ENCODE measurements at places on chromosomes 16 and 17.

- DNase-seq: no peak
Observed at GRCh38 chr17:72068643-72069042, 52.2 kb upstream of the SOX9 start.

GRCh38 chr17:65797809-65798208 lies 236.4 kb upstream of the AXIN2 start:
- peak; percentile 28 for DNase-seq

DNA sequence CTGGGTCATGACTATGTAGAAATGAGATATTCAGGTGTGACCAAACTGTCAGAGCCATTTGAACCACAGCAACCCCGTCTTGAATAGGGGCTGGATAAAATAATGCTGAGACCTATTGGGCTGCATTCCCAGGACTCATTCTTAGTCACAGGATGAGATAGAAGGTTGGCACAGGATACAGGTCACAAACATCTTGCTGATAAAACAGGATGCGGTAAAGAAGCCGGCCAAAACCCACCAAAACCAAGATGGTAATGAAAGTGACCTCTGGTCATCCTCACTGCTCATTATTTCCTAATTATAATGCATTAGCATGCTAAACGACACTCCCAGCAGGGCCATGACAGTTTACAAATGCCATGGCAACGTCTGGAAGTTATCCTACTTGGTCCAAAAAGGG lies 545.5 kb downstream of the TMEM114 start:
- no peak for DNase-seq

- no peak for DNase-seq
Observed at GRCh38 chr16:89971495-89972243, 23.1 kb downstream of the DEF8 start.

DNA sequence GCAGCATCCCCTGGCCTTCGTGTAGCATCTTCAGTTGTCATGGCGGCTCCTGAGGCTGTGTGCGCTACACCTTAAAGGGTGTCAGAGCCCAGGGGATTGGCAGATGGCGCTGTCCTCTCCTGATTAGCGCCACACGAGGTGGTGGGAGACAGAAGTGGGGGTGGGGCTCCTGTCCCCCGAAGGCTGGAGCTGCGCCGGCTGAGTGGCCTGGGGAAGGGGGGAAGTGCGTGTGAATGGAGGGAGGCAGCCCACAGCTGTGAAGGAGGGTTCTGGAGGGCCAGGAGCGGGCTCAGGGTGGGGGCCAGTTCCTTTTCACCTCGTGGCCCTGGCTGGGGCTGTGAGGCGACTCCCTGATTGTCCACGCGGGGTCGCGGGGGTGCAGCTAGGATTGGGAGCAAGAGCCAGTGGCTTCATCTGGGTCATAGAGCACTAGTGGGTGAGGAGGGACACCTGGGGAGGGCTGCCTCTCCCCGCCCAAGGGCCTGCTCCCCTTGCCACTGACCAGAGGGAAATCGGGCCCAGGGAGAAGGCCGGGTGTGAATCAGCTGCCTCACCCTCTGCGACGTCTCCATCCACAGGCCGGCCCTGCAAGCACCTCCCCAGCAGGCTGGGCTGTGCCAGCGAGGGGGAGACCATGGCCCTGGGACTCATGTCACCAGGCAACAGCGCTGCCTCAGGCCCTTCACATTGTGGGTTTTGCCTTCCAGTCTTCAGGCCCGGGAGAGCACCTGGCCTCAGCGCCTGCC lies 14.1 kb downstream of the BAHCC1 start:
- DNase-seq: no peak

DNA sequence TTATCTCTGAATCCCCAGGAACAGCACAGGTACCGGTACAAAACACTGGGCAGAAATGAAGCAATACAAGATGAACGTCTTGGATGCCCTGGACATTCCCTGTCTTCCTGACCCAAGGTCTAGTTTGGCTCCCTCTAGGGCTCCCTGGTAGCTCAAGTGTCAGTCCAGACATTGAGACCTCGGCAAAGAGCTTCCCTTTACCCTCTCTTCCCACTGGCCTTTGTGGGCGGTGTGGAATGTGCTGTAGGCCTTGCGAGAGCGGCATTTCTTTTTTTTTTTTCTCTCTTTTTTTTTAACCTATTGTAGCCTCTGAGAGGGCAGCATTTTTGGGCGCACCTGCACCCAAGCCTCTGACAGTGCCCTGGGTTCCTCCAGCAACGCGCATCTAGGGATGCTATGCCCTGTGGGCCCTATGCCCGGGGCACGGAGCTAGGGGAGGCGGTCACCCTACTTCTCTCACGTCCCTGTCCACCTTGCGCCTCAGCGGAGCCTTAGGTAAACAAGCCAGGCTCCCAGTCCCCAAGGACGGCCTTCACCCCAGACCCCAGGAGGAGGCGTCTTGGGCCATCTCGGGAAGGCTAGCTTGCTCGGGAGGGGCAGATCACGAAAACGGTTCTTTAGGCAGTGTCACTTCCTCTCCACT lies 1.2 kb upstream of the NFATC3 start:
- DNase-seq: no peak

DNA sequence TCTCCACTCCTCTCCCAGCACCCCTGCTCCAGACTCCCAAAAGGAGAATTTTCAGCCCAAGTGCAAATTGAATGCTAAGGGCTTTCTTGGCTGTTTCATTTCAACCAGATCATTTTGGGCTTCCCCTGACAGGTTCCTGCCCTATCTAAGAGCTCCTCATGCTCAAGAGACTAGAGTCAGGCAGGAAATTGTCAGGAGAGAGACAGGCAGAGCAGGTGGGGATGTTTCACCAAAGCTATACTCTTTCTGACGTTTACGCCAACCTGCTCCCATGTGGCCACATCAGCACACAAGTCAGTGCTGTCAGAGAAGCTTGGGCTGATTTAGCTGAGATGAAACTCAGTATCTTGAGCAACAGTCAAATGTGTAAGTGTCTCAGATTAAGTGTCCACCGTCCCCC lies 31.4 kb downstream of the HIC1 start:
- DNase-seq: no peak

- DNase-seq: no peak
Observed at GRCh38 chr16:73015612-73016487, 32.1 kb downstream of the ZFHX3 start.

GRCh38 chr17:45650561-45650960 lies 133.6 kb upstream of the CRHR1 start:
- no peak for DNase-seq

- no peak for DNase-seq
Observed at GRCh38 chr17:16905593-16906191, 66.2 kb downstream of the TNFRSF13B start.

GRCh38 chr17:66675991-66676371 lies 158.9 kb upstream of the CACNG5 start:
- no peak for DNase-seq

DNA sequence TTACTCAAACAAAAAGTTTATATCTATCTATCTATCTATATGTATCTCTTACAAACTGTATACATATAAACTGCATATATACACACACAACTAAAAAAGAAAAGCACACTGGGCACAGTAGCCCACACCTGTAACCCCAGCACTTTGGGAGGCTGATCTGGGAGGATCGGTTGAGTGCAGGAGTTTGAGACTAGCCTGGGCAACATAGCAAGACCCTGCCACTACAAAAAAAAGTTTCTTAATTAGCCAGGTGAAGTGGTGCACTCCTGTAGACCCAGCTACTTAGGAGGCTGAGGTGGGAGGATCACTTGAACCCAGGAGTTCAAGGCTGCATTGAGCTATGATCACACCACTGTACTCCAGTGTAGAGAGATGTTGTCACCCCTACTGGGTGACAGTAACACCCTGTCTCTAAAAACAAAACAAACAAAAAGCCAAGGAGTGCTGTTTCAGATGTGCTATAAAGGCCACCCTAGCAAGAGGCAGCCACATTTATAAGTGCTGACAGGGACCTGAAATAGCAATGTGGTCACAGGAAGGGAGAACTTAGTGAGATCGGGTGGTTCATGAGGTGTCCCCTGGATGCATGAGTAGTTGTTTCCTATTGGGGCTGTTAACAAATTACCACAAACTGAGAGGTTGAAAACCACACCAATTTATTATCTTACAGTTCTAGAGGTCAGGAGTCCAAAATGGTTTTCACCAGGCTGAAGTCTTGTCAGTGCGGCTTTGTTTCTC lies 4.8 kb downstream of the CD2BP2 start:
- DNase-seq: peak; percentile 40

- no peak for DNase-seq
Observed at GRCh38 chr17:38361694-38362465, 10.2 kb downstream of the SOCS7 start.

- peak; percentile 78 for DNase-seq
Observed at GRCh38 chr16:85420501-85421337, 192.4 kb upstream of the GSE1 start.

DNA sequence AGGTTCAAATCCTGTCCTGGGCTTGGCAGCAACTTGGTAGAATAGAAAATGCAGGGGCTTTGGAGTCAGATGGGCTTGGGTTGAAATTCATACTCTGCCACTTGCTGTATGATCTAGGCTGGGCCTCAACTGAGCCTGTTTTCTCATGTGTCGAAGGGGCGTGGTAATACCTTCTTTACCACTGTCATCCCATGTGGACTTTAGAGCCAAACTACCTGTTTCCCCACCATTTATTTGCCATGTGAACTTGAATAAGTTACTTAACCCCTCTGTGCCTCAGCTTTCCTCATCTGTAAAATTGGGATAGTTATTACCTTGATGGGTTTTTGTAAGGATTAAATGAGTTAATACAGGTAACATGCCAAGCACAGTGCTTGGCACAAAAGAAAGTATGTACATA lies 106.0 kb downstream of the COPRS start:
- DNase-seq: no peak

GRCh38 chr16:88662222-88662842 lies 559 bp downstream of the MVD start:
- DNase-seq: peak; percentile 25

DNA sequence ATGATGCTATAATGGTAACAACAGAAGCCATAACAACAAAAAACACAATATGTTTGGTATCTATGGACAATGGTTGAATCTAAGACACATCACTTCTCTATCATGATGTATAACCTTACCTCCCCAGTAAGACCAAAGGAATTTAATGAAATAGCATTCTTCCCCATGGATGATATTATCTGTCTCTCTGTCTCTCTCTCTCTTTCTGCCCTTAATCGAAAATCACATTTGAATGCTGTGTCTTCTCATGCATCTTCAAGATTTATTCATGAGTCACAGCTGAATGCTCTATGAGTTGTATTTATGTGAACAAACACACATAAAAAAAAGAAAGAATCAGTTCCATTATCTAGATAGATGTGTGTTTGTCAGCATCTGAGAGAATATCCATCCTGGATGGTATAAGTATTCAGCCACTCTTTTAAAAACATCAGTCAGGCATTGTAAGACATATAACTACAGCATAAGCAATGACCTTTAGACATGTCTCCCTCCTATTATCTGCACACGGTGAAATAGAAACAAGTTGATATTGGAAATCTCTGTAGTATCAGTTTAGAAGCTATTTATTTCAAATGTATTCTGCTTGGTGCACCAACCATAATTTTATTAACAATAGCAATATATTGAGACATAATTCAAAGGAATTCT lies 433.3 kb downstream of the TOX3 start:
- no peak for DNase-seq

DNA sequence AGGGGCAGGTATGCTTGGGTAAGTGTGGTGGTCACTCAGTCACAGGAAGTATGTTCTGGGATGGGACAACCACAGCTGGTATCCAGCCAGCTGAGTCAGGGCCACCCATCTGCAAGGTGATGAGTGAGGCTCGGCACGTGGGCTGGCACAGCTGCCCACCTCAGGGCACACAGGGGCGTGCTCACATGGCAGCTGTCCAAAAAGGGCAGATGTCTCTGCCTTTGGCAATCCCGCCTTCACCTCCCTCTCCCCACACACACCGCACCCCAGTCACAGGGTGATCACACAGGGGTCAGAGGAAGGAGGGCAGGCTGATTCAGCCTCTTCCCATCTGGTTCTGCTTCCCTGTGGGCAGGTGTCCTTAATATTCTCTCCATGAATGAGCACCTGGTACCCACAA lies 85.9 kb upstream of the TOB1 start:
- no peak for DNase-seq

- DNase-seq: no peak
Observed at GRCh38 chr17:76542566-76542971, 2.7 kb downstream of the PRCD start.

- DNase-seq: no peak
Observed at GRCh38 chr17:56351675-56352074, 198.4 kb downstream of the ANKFN1 start.

DNA sequence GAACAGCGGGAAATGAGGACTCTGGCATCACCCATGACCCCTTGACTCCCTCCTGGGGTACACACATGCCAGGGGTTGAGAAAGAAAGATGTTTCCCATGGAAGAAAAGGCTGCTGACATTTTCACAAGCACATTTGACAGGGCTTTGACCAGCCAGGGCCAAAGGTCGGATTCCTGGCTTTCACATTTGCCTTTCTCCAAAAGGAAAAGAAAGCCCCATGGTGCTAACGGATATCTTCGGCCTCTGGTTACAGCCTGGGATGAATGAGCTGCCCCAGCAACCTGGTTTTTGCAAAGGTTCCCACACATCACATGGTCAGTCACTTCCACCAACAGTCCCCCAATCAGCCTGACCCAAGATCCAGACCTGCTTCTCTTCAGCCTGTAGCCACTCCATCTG lies 478.2 kb upstream of the CDH11 start:
- DNase-seq: no peak

DNA sequence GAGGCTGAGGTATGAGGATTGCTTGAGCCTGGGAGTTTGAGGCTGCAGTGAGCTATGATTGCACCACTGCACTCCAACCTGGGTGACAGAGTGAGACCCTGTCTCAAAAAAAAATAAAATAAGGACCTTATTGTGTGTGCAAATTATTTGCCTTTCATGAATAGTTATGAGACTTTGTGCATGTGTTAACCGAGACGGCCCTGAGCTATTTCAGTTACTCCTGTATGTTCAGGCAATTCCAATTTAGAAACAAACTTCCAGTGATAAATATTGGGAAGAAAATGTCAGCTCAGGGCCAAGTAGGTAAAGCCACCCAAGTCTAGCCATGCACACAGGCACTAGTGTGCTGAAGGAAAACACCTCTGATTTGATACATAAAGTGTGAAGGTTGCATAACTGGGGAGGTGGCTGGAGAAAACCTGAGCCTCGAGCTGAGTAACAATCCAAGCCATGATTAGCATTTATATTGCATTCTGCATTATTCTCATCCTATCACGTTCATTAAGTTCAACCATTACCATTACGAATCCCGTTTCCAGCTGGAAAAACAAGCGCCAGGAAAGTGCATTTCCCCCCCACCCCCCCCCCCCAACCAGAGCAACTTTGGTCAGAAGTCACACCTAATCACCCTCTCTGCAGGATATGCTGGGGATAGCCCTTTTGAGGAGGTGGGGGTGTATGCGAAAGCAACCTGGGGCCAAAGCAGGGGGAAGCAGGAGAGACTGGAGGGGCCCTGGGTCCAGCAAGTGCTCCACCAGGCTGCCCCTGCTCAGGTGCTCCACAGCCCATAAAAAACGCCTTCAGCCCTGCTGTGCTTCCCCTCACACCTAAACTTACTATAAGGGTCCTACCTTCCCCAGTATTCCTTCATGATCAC lies 18.6 kb upstream of the ENDOV start:
- no peak for DNase-seq

DNA sequence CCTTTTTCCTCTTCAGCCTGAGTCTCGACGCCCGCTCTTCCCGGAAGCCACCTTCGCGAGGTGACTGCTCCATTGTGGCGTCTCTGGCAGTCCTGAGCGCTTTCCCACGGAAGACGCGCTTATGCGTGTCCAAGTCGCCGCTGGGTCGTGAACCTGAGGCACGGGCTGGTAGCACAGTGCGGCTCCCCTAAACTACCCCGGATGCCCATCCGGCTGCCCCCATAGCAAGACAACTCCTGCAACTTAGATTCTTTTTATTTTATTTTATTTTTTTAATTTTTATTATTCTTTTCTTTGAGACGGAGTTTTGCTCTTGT lies 2.1 kb upstream of the ESRP2 start:
- no peak for DNase-seq
